ENCODE measurements at places on chromosomes 13 and 19. TPM values are rescaled to one million over a fixed set of nuclear protein-coding genes. Genes with fewer than 3 reads are reported as not detected.

DNA sequence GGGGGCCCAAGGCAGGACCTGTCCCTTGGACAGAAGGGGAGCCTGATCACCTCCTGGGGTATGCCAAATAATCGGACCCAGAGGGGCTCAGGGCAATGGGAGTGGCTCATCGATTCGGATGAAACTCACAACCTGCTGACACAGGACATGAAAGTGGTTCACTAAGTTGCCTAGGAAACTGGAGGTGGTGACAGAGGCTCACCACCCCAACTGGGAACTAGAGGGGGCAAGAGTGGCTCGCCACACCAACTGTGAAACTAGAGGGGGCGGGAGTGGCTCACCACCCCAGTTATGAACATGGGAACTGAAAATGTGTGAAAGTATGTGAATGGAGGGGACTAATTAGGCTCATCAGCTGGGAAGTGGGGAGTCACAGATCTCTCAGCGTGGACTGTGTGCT, 46.3 kb upstream of the ZNF737 start:
- no peak for DNase-seq

GRCh38 chr13:73335944-73336343, 277.1 kb downstream of the KLF5 start:
- DNase-seq: no peak

GRCh38 chr19:41843371-41843770, 1.1 kb downstream of the LYPD4 start:
- DNase-seq: no peak

DNA sequence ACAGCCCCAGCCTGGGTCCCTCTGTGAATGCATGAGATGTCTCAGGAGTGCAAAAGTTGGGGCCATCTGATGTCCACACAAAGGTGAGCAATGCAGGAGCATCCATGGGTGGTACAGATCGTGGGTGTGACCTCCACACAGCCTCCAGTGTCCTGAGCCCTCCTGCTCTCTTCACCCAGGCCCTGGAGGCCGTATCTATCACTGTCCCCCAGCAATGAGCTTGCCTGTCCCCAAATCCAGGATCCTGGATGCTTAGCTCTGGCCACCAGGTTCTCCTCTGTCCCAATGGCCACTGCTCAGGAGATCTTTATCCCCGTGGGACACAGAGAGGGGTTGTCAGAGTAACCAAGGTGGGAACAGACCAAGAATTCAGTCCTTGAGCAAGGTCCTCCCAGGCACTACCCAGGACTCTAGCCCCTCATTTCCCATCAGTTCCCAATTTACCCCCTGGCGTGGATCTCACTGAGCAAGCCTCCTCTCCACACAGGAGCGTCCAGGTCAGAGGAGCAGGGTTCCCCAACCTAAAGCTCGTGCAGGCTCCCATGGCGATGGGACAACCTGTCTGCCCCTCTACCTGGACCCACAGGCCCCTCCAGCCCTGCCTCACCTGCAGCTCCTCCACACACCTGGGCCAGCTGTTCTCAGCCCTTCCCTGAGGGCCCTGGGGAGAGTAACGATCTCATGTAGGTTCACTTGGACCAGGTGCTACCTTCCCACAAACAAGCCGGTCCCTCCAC, 11.3 kb downstream of the CEACAM21 start:
- no peak for DNase-seq

GRCh38 chr19:4971424-4971793, 2.5 kb downstream of the KDM4B start:
- no peak for DNase-seq

- no peak for DNase-seq
Observed at GRCh38 chr13:40336228-40337221, 329.9 kb downstream of the FOXO1 start.

DNA sequence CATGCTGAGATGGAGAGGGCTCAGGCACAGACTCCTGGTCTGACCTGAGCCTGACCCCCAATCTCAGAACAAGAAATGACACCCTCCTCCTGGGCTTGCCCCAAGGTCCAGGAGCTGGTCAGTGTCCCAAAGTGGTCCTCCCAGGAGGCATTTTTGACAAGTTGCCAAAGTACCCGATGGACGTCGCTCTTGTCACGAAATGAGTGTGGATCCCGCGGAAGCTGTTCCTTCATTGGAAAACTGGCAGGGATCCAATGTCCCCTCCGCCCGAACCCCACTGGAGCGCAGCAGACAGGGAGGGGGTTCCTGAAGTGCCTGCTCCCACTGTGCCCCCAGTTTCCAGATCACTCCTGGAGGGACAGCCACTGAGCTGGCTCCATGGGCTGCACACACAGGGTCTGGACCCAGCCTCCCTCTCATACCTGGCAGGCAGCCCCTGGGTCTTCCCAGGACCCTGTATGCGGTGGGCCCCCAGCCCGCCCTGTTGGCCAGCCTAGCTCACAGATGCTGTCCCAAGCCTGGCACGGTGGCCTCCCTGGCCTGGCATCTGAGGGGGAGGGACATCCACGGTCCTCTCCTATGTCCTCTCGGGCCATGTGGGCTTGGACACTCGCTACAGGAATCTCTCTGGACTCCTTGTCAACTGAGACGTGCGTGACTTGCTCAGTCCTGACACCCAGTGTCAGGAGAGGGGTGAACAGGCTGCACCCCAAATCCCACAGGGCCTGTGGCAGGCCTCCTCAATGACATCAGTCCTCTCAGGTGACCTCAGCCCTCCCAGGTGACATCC, 12.8 kb upstream of the ZNF14 start:
- DNase-seq: no peak

GRCh38 chr19:54526972-54527371, 24.3 kb downstream of the LAIR2 start:
- DNase-seq: no peak

- DNase-seq: no peak
Observed at GRCh38 chr19:3548606-3549005, 8.8 kb downstream of the MFSD12 start.

GRCh38 chr13:74134777-74135325, 647 bp upstream of the KLF12 start:
- no peak for DNase-seq

- no peak for DNase-seq
Observed at GRCh38 chr13:96011291-96011872, 41.8 kb downstream of the UGGT2 start.

DNA sequence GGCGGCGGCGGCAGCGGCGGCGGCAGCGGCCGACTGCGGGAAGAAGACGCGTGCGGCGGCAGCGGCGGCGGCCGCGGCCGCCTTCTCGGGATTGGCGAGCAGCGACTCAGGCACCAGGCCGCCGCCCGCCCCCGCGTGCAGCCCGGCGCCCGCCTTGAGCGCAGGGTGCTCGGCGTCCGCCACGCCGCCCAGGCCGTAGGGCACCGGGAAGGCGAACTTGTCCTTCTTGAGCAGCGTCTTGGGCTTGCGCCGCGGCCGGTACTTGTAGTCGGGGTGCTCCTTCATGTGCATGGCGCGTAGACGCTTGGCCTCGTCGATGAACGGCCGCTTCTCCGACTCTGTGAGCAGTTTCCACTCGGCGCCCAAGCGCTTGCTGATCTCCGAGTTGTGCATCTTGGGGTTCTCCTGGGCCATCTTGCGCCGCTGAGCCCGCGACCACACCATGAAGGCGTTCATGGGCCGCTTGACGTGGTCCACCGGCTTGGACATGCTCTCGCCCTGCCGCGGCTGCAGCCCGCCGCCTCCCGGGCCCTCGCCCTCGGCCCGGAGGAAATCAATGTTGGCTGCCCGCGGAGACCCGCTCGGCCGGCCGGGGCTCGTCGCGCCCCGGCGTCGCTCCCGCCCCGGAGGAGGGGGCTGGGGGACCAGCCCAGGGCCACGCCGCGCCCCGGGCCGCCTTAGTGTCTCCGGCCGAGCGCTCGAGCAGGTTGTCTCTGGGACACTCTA, 621 bp downstream of the SOX21 start:
- no peak for DNase-seq

DNA sequence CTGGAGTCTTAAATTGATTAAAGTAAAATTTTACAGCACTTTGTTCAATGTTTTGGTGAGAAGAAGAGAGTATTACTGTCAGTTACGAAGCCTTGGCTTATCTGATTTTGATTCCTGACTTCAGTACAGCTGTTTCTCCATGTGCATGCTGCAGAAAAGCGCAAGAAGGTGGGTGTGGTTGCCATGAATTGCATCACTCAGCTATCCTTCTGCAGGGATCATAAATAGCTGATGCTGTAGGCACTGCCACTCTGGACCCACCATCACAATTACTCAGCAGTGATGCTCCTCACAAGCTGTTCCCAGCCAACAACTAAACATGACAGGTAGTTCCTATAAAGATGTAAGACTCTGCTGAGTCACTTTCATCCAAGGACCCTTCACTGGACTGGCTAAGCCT, 321.2 kb downstream of the IRS2 start:
- no peak for DNase-seq

DNA sequence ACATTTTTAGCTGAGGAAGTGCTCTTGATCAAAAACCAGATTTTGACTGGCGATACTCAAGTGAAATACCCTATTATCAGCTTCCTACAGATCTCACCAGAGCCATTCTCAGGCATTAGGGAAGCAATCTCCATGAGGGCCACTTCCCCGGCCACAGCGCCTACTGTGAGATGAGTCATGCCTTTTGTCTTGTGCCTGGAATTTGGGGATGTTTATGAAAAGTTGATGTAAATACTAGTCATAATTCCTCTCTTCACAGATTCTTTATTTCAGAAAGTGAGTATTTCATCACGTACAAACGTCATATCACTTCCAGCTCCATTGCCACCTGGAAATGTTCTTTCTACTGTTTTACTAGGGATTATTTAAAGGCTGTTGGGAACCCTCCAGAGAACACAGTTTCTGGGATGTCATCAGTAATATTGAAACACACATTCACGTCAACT, 25.3 kb upstream of the SLC46A3 start:
- DNase-seq: no peak

DNA sequence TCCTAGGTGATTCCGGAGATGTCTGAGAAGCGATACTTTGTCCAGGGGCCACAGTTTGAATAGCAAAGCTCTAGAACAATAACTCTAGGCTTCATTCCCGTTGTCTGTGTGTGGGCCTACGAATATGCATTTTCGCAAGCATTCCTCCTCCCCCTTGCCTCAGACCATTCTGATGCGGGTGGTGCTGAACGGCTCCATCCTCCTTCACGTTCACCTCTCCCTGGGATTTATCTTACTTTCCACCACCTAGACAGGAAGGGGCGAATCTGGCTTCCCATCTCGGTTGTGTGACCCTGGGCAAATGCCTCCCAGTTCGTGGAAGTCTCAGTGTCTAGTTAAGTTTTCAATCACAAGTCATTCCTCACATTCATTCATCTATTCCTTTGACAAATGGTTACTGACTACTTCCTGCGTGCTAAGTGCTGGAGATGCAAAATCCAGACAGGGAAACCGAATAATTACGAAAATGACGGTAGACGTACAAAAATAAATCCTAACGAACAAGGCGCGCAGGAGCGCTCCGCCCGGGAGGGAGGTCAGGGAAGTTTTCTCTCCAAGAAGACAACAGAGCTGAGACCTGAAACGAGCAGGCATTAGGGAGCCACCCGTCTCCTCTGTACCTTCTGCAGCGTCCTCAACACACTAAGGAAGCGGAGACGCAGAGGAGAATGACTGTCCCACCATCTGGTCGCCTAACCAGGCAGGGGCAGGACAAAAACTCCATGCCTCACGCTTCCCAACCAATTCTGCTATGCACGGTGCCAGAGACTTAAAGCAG, 1.3 kb upstream of the CNOT3 start:
- DNase-seq: no peak

Gene GPR183
- 2.5 TPM for polyA plus RNA-seq

Gene PLIN5
- 1.9 TPM for polyA plus RNA-seq

Gene ERCC2
- 24.9 TPM for polyA plus RNA-seq

Gene THSD8
- 7.3 TPM for polyA plus RNA-seq

Gene MBD3L4
- not detected for polyA plus RNA-seq

Gene USHBP1
- 5.7 TPM for polyA plus RNA-seq
